ENCODE measurements at places on chromosomes 5 and 9. TPM values are rescaled to one million over a fixed set of nuclear protein-coding genes. Genes with fewer than 3 reads are reported as not detected.

PRDM9 gene
- total RNA-seq: not detected

KCNV2 gene
- not detected for total RNA-seq

FAM221B gene
- total RNA-seq: not detected

MINAR2 gene
- total RNA-seq: 0.09 TPM

CKMT2 gene
- 91.3 TPM for total RNA-seq

CTSV gene
- total RNA-seq: 0.44 TPM

BHMT2 gene
- total RNA-seq: 2.7 TPM

ELAVL2 gene
- total RNA-seq: 2.1 TPM

PROB1 gene
- total RNA-seq: 18.8 TPM

ALDH7A1 gene
- 22.7 TPM for total RNA-seq

RFK gene
- total RNA-seq: 10.6 TPM

MORN5 gene
- total RNA-seq: 0.53 TPM

CHSY3 gene
- total RNA-seq: 6.3 TPM

C9orf153 gene
- 0.49 TPM for total RNA-seq

ZNF883 gene
- total RNA-seq: 4.6 TPM

NR2F1-AS1 gene
- 3.8 TPM for total RNA-seq

C5orf52 gene
- not detected for total RNA-seq
